ENCODE measurements at places on chromosomes 5 and 9.
A peak's percentile ranks its signal among the peaks of the same experiment; 100 is the strongest.

DNA sequence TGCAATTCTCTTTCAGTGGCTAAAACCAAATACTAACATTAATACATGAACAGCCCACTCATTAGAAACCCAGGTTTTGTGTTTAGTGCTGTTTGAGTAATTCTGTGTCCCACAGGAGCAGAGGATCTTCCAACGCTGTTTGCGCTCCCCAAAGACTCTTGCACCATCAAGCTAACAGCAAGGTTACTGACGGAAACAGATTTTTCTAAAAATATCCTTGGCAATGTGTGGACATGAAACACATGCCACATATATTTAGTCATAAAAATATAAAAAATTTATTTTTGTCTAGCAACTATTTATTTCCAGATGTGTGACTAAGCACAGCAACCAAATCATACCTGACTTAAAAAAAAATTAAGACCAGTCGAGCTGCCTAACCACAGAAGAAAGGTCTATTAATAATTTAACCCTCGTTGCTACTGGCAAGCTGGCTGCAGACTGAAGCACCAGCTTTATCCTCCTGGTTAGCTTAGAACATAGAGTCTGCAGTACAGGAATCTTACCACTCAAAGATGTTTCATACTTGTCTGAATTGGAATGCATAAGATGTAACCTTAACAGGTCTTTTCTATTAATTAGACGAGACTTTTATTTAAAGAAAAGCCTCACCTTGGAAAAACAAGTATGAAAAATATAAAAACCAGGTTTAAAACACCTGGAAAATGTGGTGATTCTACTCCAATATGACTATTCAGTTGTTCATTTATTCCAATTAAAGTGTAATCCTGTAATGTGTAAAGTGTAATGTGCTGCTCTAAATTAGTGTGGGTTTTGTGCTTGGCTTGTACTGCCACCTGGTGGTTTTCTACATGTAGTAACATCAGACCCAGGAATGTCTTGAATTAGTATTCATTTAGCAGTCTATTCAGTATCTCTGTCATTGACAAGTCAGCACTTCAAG lies 272.5 kb downstream of the EPB41L4A start:
- peak; percentile 68 for DNase-seq

GRCh38 chr9:86445671-86446070 lies 91.5 kb upstream of the TUT7 start:
- DNase-seq: no peak

- DNase-seq: no peak
These were observed 59.7 kb upstream of the TRIM32 start for GRCh38 chr9:116627433-116627832.

GRCh38 chr9:38318759-38319495 lies 73.6 kb upstream of the ALDH1B1 start:
- DNase-seq: no peak

DNA sequence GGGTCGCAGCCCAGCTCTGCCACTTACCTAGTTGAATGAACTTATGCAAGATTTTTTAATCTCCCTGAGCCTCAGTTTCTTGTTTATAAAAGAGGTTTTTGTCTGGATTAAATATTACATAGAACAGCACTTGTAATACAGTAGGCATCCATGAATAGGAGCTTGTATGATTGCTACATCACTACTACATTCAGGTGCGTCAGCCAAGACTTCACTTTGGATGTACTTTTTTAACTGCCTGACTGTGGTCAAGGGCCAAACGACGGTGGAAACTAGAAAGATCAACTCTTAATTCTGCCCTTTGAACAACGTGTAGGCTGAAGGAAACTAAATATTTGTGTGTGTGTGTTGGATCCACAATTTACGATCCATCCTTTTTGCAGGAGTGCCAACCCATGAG lies 172.8 kb downstream of the RFK start:
- no peak for DNase-seq

DNA sequence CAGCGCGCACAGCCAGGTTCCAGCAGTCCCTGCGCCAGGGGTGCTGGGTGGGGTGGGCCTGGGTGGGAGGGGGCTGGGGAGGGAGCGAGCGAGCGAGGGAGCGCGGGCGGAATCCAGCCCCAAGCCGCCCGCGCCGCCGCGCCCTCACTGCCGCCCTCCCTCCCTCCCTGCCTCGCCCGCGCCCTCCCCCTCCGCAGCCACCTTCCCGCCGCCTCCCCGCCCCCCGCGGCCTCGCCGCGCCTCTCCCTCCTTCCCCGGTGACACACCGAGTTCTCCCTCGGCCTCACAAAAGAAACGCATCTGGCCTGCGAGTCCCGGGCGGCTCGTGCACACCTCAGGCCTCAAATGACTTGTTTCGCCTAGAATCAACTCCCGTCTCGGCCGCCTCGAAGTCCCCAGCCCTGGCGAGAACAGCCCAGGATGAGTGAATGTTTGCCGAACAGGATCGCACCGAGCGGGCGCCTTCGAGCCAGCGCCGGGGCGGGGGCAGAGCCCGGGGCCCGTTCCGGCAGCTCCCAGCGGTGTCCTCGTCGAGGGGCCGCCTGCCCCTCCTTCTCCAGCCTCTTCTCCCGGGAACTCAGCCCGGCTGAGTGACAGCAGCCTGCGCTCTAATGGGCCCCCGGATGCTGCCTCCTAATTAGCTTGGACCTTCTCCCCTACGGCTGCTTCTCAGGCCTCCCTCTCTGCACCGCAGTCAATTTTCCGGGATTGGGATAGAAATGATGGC lies 371 bp upstream of the PITX1 start:
- DNase-seq: peak; percentile 80

- no peak for DNase-seq
These were observed 1.4 kb downstream of the RAPGEF1 start for GRCh38 chr9:131738293-131739132.
